ENCODE measurements at places on chromosomes 2 and 18.

GRCh38 chr18:3504637-3505036 lies 54.7 kb downstream of the TGIF1 start:
- H3K27ac ChIP-seq, result no peak overlapping the region
- no peak overlapping the region for H3K4me3 ChIP-seq
- H3K27me3 ChIP-seq, result no peaks in the 10 kb centered on the region
- DNase-seq, result no peak

- no peak for DNase-seq
- no peak overlapping the region for H3K27ac ChIP-seq
- H3K4me1 ChIP-seq, result no peaks in the 10 kb centered on the region
- H3K4me3 ChIP-seq, result no peak overlapping the region
- H3K36me3 ChIP-seq, result no peaks in the 10 kb centered on the region
These were observed 192.1 kb downstream of the CYRIA start for GRCh38 chr2:16473575-16473974.

GRCh38 chr18:13455960-13456481 lies 237.5 kb downstream of the LDLRAD4 start:
- no peaks in the 10 kb centered on the region for H3K27me3 ChIP-seq
- no peak overlapping the region for H3K27ac ChIP-seq
- peaks cover 43% of the 10 kb centered on the region for H3K4me1 ChIP-seq
- DNase-seq, result no peak
- H3K36me3 ChIP-seq, result peaks cover 3% of the 10 kb centered on the region
- H3K4me3 ChIP-seq, result no peak overlapping the region

DNA sequence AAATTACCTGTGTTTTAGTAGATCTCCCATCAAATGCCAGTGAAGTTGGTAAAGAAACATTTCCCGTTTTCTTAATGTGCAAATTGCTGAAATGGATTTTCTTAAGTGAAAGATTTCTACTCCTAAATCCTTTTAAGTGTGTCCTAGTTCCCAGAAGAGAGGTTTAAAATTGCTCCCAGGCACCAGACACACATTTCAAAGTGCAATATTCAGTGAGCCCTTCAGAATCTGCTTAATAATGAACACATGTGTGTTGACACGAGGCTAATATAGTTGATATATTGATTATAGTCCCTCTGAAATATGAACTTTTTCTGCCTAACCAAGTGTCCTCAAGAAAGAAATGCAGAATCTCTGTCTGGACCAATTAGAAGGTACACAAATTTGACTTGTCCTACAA lies 861.7 kb upstream of the CNTNAP5 start:
- H3K27me3 ChIP-seq, result no peaks in the 10 kb centered on the region
- DNase-seq, result no peak
- H3K4me3 ChIP-seq, result no peak overlapping the region
- H3K36me3 ChIP-seq, result no peaks in the 10 kb centered on the region
- no peaks in the 10 kb centered on the region for H3K4me1 ChIP-seq
- no peak overlapping the region for H3K27ac ChIP-seq

- H3K4me1 ChIP-seq, result peaks cover 7% of the 10 kb centered on the region
- H3K36me3 ChIP-seq, result no peaks in the 10 kb centered on the region
- DNase-seq, result no peak
- H3K27me3 ChIP-seq, result no peaks in the 10 kb centered on the region
- H3K27ac ChIP-seq, result no peak overlapping the region
- H3K4me3 ChIP-seq, result peak overlapping the region; percentile 59
These were observed 861 bp downstream of the LTBP1 start for GRCh38 chr2:32947484-32948143.

DNA sequence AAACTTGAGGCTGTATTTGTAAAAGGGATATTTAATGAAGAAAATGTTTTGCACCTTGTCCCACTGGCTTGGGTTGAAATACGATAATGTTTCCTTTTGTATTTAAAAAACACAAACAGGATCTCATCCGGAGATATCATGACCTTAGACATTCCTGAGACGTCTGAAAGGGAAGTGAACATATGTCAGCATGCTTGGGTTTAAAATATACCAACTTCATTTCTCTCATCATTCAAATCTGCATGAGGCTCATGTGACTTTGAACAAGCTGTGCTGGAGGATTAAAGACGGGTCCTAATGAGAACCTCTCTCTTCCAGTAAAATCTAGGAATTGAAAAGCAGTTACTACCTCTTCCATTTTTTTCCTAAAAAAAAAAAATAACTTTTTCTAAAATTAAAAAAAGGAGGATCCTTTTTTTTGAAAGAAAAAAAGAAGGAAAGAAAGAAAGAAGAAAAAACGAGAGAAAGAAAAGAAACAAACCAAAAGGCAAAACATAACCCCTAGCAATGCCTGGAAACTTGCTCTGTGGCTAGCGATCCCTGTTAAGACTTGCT lies 106.8 kb upstream of the ZFP36L2 start:
- no peak overlapping the region for H3K4me3 ChIP-seq
- H3K27me3 ChIP-seq, result no peaks in the 10 kb centered on the region
- no peak for DNase-seq
- H3K36me3 ChIP-seq, result no peaks in the 10 kb centered on the region
- peaks cover 5% of the 10 kb centered on the region for H3K4me1 ChIP-seq

DNA sequence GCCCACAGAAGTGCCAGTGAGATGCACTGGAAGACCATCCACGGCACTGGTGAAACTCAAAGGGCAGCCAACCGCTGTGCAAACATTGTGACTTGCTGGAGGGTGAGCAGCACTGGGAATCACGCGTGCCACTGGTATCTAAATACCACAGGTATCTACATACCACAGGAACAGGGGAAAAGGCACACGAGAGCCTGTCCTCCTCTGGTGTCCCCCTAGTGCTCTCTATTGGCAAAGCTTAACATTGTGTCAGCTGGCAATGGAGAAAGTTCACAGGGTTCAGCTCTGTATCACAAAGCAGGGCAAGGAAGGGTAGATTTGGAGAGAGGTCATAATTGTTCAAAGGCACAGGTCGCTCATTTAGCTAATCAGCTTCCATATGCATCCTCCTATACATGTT lies 12.6 kb upstream of the SEC11C start:
- no peak overlapping the region for H3K27ac ChIP-seq
- no peak for DNase-seq
- no peaks in the 10 kb centered on the region for H3K4me1 ChIP-seq
- H3K27me3 ChIP-seq, result peaks cover 5% of the 10 kb centered on the region
- no peak overlapping the region for H3K4me3 ChIP-seq

- no peaks in the 10 kb centered on the region for H3K27me3 ChIP-seq
- peak; percentile 62 for DNase-seq
- no peak overlapping the region for H3K27ac ChIP-seq
- H3K36me3 ChIP-seq, result no peaks in the 10 kb centered on the region
- H3K4me1 ChIP-seq, result peaks cover 6% of the 10 kb centered on the region
These were observed 185.9 kb downstream of the MTX2 start for GRCh38 chr2:176454893-176455815.

DNA sequence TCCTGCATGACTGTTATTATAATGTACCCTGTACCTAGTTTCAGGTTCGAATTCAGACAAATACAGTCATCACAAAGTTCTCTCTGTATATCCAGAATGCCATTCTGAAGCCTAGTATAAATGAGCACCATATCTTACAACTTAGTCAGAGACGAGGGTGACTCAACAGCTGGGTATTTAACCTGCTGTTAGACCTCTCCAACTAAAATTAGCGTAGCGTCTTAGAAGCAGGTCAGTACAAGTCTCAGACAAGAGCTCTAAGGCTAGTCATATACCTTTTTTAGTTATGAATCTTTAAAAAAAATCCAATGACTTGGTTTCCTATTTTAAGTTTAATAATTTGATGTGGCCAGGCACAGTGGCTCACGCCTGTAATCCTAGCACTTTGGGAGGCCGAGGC lies 74.1 kb downstream of the CABYR start:
- no peak overlapping the region for H3K27ac ChIP-seq
- no peaks in the 10 kb centered on the region for H3K36me3 ChIP-seq
- no peak overlapping the region for H3K4me3 ChIP-seq
- no peaks in the 10 kb centered on the region for H3K27me3 ChIP-seq
- H3K4me1 ChIP-seq, result no peaks in the 10 kb centered on the region

- H3K27ac ChIP-seq, result no peak overlapping the region
- DNase-seq, result no peak
- no peak overlapping the region for H3K4me3 ChIP-seq
- no peaks in the 10 kb centered on the region for H3K27me3 ChIP-seq
These were observed 20.1 kb downstream of the ARID5A start for GRCh38 chr2:96556441-96557330.

- H3K27me3 ChIP-seq, result no peaks in the 10 kb centered on the region
- H3K4me3 ChIP-seq, result no peak overlapping the region
- H3K4me1 ChIP-seq, result peaks cover 12% of the 10 kb centered on the region
- no peak for DNase-seq
These were observed 14.0 kb downstream of the ASPRV1 start for GRCh38 chr2:69947325-69947931.

DNA sequence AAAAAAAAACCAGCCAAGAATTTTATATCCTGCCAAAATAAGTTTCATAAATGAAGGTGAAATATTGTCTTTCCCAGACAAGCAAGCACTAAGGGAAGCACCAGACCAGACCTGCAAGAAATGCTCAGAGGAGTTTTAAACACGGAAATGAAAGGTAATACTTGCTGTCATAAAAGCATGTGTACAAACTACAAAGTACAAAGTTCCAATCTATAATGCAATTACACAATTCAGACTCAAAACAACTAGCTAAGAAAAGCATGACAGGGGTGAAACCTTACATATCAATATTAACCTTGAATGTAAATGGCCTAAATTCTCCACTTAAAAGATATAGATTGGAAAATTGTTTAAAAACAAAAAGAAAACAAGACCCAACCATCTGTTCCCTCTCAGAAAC lies 45.0 kb upstream of the ASXL3 start:
- no peak overlapping the region for H3K27ac ChIP-seq
- no peaks in the 10 kb centered on the region for H3K4me1 ChIP-seq
- H3K36me3 ChIP-seq, result no peaks in the 10 kb centered on the region

GRCh38 chr2:169143998-169144397 lies 74.6 kb downstream of the DHRS9 start:
- no peaks in the 10 kb centered on the region for H3K27me3 ChIP-seq
- H3K27ac ChIP-seq, result no peak overlapping the region
- no peak overlapping the region for H3K4me3 ChIP-seq
- no peaks in the 10 kb centered on the region for H3K4me1 ChIP-seq
- H3K36me3 ChIP-seq, result no peaks in the 10 kb centered on the region

- H3K36me3 ChIP-seq, result no peaks in the 10 kb centered on the region
- H3K4me3 ChIP-seq, result no peak overlapping the region
- H3K27me3 ChIP-seq, result no peaks in the 10 kb centered on the region
- no peak overlapping the region for H3K27ac ChIP-seq
- no peaks in the 10 kb centered on the region for H3K4me1 ChIP-seq
- no peak for DNase-seq
These were observed 112.6 kb downstream of the GAREM1 start for GRCh38 chr18:32358075-32358474.

- no peak overlapping the region for H3K27ac ChIP-seq
- H3K36me3 ChIP-seq, result no peaks in the 10 kb centered on the region
- DNase-seq, result no peak
- H3K4me1 ChIP-seq, result no peaks in the 10 kb centered on the region
- no peaks in the 10 kb centered on the region for H3K27me3 ChIP-seq
These were observed 202.0 kb upstream of the SLC14A2 start for GRCh38 chr18:45413180-45413836.

GRCh38 chr2:216108310-216108966 lies 710 bp upstream of the XRCC5 start:
- H3K4me1 ChIP-seq, result peaks cover 8% of the 10 kb centered on the region
- peak overlapping the region; percentile 72 for H3K27ac ChIP-seq
- no peaks in the 10 kb centered on the region for H3K27me3 ChIP-seq
- peaks cover 12% of the 10 kb centered on the region for H3K36me3 ChIP-seq
- peak overlapping the region; percentile 98 for H3K4me3 ChIP-seq

DNA sequence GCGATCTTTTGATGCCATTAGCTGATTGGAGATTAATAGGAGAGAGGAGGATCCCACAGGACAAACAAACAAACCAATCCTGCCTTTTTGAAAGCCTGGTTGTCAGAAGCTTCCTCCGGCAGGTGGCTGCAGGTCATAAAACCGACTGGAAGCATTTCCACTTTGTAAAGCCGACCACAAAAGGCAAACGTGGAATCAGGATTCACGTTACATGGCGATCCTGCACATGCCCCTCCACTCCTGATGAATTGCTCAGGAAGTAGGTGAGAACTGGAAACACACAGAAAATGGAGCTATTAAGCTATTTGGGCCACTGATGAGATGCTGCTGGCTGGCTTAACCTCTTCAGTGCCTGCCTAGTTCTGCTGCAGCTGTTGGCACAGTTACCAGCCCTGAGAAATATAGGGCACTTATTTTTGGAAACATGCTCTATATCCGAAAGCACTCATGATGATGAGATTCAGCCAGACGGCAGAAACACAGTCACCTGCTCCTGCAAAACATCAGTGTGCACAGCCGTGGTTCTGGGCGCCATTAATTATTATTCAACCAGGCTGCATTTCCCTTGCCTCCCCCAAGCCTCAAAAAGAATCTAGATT lies 110.3 kb upstream of the ST6GAL2 start:
- no peaks in the 10 kb centered on the region for H3K36me3 ChIP-seq
- no peaks in the 10 kb centered on the region for H3K27me3 ChIP-seq
- no peak overlapping the region for H3K27ac ChIP-seq
- no peak for DNase-seq

DNA sequence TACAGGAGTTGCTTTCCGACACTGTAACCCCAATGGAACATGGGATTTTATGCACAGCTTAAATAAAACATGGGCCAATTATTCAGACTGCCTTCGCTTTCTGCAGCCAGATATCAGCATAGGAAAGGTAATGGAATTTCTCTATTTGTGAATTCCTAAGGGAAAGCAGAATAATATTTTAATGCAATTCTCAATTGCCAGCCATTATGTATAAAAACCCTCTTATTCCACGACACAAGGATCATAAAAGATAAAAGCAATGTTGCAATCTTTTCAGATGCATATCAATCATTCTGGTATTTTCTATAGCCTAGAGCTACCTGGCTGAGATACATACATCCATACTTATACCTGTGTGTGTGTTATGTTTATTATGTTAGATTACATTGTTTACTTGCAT lies 31.2 kb downstream of the PTH2R start:
- no peak overlapping the region for H3K4me3 ChIP-seq
- H3K36me3 ChIP-seq, result no peaks in the 10 kb centered on the region
- H3K27ac ChIP-seq, result no peak overlapping the region
- DNase-seq, result no peak

- H3K27ac ChIP-seq, result no peak overlapping the region
- H3K36me3 ChIP-seq, result peaks cover 16% of the 10 kb centered on the region
- no peak for DNase-seq
- peaks cover 5% of the 10 kb centered on the region for H3K4me1 ChIP-seq
- no peak overlapping the region for H3K4me3 ChIP-seq
These were observed 10.4 kb upstream of the FAM228A start for GRCh38 chr2:24164416-24164973.

- no peaks in the 10 kb centered on the region for H3K27me3 ChIP-seq
- H3K4me3 ChIP-seq, result no peak overlapping the region
- H3K36me3 ChIP-seq, result no peaks in the 10 kb centered on the region
These were observed 388.6 kb upstream of the TNP1 start for GRCh38 chr2:217248312-217248935.

- peaks cover 7% of the 10 kb centered on the region for H3K4me1 ChIP-seq
- DNase-seq, result no peak
- H3K4me3 ChIP-seq, result no peak overlapping the region
These were observed 93.6 kb downstream of the LIPG start for GRCh38 chr18:49655266-49656072.

DNA sequence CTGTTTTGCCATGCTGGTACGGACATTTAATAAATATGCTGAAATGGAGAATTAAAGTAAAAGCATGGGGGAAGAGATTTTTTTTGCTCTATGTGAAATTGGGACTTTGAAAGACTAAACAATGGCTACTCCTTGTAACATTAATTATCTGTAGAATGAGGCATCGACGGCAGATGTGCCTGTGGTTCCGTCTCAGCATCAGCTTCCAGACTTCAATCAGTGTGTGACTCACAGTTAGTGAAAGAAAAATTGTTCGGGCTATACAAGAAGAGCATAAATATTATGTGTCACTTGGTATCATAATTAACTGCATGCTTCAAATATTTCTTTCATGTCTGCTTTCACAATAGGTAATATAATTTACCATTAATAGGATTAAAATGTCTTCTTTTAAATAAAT lies 117.0 kb upstream of the SMIM21 start:
- no peak overlapping the region for H3K27ac ChIP-seq
- H3K4me1 ChIP-seq, result peaks cover 10% of the 10 kb centered on the region
- H3K27me3 ChIP-seq, result no peaks in the 10 kb centered on the region
- no peaks in the 10 kb centered on the region for H3K36me3 ChIP-seq
